ENCODE measurements at places on chromosomes 5 and 9.

DNA sequence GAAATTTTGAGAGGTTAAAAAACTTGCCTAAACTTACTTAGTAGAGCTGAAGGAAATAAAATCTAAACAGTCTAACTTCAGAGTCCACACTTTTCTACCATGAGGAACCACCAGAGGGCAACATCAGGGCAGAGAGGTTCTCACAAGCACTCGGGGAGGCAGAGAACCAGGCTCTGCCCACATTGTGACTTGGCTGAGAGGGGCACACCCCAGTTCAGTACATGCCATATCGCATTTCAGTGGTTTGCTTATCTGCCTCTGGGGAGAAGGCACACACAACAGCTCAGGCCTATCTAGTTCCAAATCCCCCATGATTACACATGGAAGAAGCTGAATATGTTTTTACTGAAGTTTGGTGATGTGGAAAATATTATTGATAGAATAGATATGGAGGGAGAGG, 49.2 kb downstream of the EQTN start:
- DNase-seq, result peak; percentile 63

- peak; percentile 50 for DNase-seq
Measured at GRCh38 chr5:173472784-173473278, 143.6 kb downstream of the BOD1 start.

GRCh38 chr5:151382576-151382975, 35.2 kb upstream of the SLC36A2 start:
- DNase-seq, result no peak

- no peak for DNase-seq
Measured at GRCh38 chr5:71974165-71974564, 133.1 kb upstream of the MAP1B start.

DNA sequence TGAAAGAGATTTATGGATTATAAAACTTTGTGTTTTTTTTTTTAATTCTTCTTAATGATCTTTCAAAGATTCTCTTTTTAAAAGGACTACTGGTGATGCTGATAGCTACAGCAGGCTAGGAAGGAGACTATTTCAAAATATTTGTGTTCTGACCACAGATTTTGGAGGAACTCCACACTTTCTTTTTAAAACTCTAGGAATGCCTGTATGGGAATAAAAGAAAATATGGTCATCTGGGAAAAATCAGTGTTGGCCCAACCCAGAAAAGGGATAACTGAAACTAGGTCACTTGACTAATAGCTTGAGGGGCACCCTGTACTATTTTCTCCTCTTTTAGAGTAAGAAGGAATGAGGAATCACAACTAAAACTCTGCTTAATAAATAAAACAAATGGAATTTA, 97.6 kb upstream of the ADAMTS19 start:
- no peak for DNase-seq

DNA sequence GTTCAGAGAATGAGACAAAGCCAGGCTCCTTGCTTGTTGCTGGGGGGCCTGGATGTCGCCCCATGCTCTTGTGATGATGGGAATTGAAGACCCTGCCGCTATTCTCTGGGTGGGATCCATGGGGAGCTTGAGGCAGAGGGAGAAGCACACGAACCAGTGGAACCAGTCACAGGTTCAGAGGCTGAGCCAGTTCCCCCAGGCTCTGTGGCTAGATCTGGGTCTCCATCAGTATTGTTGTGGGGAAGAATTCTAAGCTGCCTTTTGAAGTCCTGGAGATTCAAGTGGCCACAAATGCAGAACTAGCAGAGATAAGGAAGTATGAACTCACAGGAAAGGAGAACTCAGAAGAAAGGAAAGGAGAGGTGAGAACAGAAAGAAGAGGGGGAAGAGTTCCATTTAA, 219.4 kb downstream of the MSX2 start:
- no peak for DNase-seq

DNA sequence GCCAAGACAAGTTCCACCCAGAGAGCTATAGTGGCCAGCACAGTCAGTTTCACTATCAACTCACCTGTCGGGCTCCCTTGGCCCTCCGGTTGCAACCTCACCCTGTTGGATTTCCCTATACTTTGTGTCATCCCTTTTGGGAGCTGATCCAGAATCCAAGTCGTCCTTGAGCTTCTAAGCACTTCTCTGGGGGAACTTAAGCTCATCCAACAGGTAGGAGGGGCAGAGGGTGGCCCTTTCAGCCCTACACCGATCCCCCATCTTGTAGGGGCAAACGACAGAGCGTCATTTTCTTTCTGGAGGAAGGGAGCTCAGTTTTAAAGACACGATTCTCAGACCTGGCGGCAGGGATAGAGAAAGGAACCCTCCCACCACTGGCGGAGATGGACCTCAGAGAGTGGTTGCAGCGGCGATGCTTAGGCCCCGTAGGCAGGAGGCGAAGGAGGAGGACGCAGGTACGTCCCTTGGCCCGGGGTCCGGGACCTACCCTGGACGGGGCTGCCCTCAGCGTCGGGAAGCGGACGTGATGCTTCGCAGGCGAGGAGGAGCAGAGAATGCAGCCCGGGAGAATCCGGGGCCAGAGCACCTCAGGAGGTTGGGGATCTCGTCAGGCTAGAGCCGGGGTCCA, 519 bp downstream of the ZER1 start:
- no peak for DNase-seq

DNA sequence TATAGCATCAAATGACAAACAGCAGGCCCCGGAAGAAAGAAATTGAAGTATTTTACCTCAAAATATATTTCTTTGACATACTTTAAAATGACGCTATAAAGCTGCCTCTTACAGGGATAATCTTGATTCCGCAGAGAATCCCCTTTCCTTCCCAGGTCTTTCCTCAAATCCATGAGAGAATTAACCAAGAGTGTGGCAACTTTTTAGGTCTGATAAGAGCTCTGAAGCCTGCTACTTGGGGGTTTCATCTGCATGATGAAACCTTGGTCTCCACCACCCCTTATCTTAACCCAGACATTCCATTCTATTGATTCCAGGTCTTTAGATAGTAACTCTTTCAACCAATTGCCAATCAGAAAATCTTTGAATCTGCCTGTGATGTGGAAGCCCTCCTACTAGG, 173.8 kb downstream of the CEMIP2 start:
- no peak for DNase-seq

- no peak for DNase-seq
Measured at GRCh38 chr5:73307645-73308355, 134.8 kb downstream of the TMEM174 start.

GRCh38 chr5:31273631-31274378, 80.3 kb downstream of the CDH6 start:
- peak; percentile 15 for DNase-seq

GRCh38 chr9:125295657-125296056, 34.0 kb downstream of the GAPVD1 start:
- no peak for DNase-seq

GRCh38 chr9:136079916-136080246, 15.2 kb downstream of the NACC2 start:
- DNase-seq, result no peak

DNA sequence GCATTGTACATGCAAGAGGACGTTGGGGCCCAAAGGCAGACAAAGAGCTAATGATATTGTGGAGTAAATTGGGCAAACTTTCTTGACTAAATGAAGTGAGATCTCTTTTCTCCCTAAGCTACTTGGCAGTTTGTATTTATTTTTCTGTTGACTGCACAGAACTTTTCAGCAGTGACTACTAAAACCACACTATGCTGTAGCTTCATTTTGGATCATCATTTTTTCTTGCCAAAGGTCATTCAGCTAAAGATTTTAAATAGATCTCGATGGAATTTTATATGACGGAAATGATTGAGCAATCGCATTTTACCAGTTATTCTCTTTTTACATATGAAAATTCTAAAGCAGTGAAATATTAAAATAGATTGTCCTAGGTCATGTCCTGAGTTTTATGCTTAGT, 286.1 kb upstream of the ACTBL2 start:
- no peak for DNase-seq

GRCh38 chr5:157020511-157021222, 38.2 kb downstream of the HAVCR1 start:
- no peak for DNase-seq

DNA sequence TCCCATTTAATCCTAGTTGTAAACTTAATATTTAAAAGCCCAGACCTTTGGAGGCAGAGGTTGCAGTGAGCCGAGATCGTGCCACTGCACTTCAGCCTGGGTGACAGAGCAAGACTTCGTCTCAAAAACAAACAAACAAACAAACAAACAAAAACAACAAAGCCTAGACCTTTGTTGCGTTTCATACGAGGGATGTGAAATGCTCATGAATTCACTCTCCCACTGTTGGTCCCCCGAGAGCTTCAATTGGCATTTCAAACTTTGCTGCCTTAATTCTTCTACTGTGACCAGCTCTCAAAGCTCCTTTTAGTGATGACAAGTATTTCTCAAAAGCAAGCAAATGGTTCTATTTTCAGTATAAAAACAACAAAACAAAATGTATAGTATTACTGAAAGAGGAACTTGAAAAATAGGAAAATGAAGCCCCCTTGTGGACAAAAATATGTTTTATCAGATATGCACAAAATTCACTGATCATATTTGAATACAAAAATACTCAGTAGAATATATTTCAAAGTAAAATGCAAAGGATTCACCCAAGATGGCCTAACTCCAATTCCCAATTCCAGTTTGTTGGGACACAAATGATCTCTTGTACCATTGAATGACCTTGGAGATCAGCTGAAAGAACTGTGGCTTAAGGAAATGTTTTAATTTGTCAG, 140.4 kb downstream of the ESM1 start:
- peak; percentile 31 for DNase-seq

DNA sequence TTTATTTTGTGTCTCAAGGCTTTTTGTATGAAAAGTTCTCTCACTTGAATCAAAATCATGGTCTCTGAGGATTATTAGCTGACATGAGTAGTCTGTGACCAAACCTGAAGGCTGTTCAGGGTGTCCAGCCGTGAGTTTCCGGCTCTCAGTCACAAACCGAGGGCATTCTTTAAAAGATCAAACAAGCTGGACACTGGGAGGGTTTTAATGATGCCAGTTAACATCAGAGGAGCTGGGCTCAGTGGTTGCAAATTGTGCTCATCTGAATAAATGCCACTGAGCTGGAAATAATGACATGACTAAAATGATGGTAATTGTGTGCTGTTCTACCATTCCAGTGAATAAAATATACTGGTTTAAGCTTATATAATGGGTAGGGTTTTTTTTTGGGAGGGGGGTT, 153.1 kb downstream of the FOCAD start:
- DNase-seq, result no peak

- peak; percentile 12 for DNase-seq
Measured at GRCh38 chr5:88502179-88503040, 233.8 kb upstream of the TMEM161B start.

Measured in AG08395 (cell line).